ENCODE measurements at places on chromosomes 1 and 21.
A peak's percentile ranks its signal among the peaks of the same experiment; 100 is the strongest.

GRCh38 chr1:59485949-59486348 lies 189.1 kb downstream of the FGGY start:
- no peak for DNase-seq

- no peak for DNase-seq
Measured at GRCh38 chr21:33246963-33247362, 17.2 kb downstream of the IFNAR2 start.

- DNase-seq = no peak
Measured at GRCh38 chr1:18121072-18121820, 13.6 kb downstream of the IGSF21 start.

- DNase-seq = no peak
Measured at GRCh38 chr21:26655460-26655859, 82.4 kb upstream of the CYYR1 start.

DNA sequence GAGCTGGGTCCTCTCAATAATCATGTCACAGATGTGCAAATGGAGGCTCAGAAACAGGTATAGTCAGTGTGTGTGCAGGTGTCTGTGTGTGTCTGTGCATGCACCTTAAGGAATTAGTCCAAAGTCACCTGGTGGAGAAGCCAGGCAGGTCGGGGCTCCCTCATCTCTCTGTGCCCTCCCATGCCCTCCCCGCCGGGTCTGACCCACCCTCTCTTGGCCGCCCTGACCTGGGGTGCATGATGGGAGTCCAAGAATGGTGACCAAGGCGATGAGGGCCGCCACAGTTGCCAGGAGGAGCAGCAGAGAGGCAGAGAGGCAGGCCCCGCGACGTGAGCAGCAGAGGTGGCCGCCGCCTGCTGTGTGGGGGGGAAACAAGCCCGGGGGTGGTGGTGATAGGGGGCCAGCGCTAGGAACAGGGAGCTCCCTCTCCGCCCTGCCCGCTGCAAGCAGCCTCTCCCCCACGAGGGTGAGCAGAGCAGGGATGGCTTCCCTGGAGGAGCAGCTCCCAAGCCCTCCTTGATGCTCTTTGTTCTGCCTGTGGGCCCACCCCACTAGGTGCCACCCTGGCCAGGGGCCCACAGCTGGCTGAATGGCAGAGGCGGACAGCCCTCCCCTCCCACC lies 3.9 kb downstream of the LDLRAD1 start:
- DNase-seq = no peak

DNA sequence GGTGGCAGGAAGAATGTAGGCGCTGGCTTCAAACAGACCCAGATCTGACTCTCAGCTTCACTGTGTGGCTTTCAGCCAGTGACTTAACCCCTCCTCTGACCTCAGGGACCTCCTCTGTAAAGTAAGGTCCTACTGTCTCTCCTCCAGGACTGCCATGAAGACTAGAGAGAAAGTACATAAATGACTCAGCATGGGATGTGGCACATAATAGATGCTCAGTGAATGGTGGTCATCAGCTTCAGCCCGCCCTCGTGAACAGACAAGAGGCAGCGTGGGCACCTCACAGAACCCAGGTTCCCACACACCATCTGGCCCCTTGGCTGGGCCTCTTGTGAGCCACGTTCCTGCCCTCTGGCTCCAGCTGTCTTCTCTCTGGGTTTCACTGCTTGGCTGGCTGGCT lies 126.0 kb downstream of the SYF2 start:
- no peak for DNase-seq

DNA sequence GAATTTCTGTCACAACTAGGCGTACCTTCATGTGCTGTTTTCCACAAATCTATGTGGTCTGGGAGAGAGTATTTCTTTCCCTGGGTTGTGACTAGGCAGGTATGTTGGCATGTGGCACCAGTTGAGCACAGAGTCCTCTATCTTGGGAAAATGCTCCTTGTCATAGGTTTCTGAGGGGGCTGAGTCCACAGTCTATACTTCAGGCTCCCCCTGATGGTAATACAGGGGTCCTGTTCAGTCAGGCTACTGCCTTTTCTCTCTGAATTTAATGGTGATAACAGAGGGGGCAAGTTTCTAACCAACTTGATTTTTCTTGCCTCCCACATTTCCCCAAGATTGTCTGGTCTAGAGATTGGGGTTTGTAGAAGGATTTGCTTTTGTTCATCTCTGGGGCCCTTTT lies 35.8 kb downstream of the VANGL1 start:
- DNase-seq = no peak

- no peak for DNase-seq
Measured at GRCh38 chr1:95058974-95059373, 13.8 kb downstream of the ALG14 start.

DNA sequence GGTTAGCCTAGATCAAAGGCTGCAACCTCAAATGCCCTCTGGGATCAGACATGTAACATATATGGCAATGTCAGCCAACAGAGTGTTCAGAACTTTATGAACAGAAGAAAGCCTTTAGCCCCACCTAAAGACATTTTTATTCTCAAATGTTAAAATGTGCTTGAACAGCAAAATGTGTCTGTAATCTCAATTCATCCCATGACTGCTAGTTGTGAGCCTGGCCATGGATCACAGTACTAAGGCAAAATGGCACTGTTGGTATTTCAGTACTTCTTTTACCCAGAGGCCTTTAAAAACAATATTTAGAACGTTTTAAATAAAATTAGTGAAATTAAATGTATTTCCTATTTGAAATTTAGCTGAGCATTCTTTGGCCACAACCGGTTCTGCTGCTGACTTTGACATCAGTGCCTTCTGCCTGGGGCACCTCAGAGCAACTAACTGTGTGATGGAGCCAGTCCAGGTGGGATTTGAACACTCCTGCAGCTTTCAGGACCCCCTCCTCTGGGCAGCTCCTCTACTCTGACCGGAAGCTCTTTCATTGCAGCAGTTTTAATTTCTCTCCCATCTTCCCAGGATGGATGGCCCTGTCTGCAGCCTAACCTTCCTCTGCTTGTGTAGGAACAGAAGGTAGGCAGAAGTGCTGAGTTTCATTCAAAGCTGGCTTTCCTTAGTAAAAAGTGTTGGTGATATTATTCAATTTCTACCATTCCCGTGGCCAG lies 68.3 kb upstream of the NFIA start:
- DNase-seq = no peak

GRCh38 chr1:80310703-80311245 lies 1304.2 kb upstream of the ADGRL4 start:
- no peak for DNase-seq

GRCh38 chr1:82897549-82897948 lies 1096.8 kb downstream of the ADGRL2 start:
- no peak for DNase-seq

DNA sequence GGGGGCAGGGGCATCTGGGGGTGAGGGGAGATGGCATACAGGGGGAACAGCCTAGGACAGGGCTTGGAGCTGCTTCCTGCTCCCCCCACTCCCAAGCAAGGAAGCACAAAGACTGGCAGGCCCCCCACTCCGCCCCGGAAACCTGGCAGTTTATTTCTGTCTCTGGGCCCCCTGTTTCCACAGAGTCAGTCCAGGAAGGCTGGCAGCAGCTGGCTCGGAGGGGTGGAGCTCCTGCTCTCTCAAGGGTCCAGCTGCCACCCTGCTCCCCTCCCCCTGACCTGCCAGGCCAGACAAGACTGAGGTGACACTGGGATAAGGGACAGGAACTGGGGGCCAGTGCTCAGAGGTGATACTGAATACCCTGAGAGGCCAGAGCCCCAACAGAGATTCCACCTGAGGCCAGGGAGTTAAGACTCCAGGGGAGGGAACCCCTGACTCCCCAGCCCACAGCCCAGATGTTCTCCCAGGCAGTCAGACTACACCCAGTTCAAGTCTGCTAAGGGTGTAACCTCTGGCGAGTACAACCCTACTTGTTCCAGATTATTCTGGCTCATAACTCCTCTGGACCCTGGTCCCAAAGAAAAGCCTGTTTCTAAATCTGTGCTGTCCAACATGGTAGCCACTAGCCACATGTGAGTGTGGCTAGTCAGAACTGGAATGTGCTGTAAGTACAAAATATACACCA lies 26.3 kb downstream of the AHDC1 start:
- no peak for DNase-seq

- no peak for DNase-seq
Measured at GRCh38 chr1:167654975-167655575, 25.0 kb downstream of the RCSD1 start.

DNA sequence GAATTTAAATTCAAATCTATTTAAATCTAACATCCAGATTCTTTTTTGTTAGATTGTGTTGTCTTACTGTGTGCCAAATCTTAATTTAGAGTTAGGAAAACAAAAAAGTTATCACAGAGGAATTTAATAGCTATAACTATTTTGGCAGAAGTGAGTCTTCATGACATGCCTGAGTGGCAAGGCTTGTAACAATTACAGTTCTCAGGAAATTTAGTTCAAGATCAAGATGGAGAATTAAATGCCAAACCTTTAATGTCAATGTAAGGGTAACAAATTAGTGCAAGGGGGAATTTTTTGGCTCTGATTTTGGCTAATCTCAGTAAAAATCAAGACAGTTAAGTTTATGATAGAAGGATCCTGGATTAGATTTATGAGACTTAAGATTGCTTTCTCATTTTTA lies 58.4 kb downstream of the GDAP2 start:
- DNase-seq = no peak

GRCh38 chr1:183126000-183126366 lies 60.1 kb upstream of the LAMC2 start:
- DNase-seq = no peak

DNA sequence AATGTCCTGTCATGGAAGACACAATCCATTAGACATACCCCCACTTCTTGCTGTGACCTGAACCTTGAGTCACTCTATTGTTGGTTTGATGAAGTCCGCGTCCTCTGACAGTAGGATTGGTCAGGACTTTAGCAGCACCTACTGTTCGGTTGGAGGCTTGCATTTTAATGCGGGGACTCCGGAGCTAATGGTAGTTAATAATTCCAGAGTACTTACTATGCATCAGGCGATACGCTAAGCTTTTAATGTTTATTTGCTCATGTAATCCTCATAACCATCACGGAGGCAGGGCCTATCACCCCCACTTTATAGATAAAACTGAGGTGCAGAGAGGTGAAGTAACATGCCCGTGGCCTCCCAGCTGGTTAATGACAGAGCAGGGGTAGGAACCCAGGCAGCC lies 7.9 kb upstream of the ELF3 start:
- no peak for DNase-seq

- DNase-seq = no peak
Measured at GRCh38 chr1:186188004-186188539, 187.0 kb downstream of the TPR start.

GRCh38 chr1:236535662-236536161 lies 11.9 kb downstream of the LGALS8 start:
- no peak for DNase-seq

- no peak for DNase-seq
Measured at GRCh38 chr1:186967656-186968394, 139.1 kb downstream of the PLA2G4A start.

DNA sequence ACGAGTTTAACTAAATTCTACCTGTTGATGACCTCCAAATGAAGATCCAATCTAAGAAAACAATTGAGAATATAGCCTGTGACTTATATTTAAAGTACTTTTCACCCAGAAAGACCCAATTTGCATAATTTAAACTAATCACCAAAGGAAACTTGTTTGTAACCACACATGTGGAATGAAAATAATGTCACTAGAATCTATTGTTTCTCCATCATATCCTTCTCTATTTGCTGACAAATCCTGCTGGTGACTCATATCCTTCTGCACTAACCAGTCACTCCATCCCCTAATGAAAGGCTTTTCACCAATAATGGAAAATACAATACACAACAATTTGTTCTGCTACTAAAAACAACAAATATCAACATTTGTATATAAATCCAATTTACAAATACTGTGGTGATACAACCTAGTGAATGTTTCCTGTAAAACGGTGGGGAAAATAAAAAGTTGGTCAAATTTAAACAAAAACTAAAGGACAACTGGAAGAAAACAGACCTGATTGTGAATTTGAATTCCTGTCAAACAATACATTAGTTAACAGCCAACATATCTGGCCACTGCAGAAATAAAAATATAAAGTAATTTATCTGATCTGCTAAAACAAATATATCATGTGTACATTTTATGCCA lies 6.5 kb downstream of the PTP4A2 start:
- no peak for DNase-seq

- no peak for DNase-seq
Measured at GRCh38 chr1:22323141-22323845, 128.4 kb upstream of the ZBTB40 start.

DNA sequence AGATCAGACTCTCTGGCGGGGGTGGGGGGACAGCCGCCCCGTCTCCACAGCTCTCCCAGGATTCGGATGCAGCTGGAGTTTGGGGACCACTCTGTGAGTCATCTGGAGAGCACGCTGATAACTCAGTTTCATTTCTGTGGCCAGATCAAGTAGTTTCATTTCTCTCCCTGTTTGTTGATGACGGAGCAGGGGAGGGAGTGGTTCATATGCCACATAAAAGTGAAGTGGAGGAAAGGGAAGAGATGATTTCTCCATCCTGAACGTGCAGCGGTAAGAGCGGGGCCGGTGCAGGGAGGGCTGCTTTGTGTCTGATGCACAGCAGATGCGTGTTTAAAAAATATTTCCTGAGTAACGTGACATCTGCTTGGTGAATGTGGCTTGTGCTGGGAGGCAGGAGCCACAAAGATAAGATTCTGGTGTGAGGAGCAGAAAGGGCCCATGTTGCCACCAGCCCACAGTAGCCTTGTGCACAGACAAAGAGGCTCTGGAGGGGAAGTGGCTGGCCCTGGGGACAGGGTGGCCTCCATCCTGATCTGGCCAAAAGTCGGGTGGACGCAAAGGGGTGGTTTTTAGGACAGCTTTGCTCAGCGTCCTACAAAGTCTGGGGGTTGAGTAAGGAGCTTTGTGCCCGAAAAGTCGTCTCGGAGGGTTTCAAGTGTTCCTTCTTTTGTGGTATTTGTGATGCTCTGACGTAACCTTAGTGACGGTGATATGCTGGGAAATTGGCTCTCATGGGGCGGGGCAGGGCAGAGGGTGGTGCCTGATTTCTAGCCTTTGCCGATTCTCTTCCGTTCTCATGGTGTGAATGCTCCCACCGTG lies at the start of gene MX2:
MX2 (plus strand) TSS at position 242 of the 819 bp plus-strand sequence. CDS start 14,880 bp downstream, outside the sequence.
- peak; percentile 80 for DNase-seq

GRCh38 chr1:237013608-237014007 lies 9.4 kb upstream of the MT1HL1 start:
- no peak for DNase-seq

DNA sequence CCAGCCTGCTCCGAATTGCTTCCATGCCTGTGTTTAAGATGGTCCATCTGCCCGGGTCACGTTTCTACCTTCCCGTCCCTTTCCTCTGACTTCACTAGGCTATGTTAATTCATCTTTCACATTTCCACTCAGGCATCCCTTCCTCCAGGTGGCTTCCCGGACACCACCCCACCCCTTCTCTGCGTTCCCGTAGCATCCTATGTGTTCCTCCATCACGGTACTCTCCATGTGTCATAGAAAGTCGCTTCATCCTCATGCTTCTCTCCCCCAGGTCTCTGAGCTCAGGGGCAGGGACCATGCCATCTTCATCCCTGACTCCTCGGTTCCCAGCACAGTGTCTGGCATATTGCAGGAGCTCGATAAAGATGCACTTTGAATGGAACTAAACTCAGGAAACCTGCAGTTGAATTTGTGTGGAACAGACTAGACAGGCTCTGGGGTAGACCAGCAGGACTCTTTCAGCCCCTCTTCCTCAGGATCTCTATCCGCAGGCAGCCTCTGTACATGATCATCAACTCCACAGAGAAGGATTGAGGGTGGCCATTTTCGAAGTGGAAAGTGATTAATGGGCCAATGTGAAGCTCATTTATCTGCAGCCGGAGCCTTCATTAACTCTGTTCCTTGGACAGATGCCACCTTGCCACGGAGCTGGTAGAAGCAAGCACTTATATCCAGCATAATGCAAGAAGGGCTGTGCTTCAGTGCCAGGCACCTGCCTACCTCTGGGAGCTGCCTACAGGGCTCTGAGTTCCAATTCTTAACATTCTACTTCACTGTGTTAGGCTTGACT lies 9.1 kb downstream of the C1orf226 start:
- no peak for DNase-seq

GRCh38 chr1:53294567-53294966 lies 33.3 kb downstream of the LRP8 start:
- DNase-seq = peak; percentile 6

All from T follicular helper cell (primary cell).